ENCODE measurements at places on chromosomes 4 and X. TPM values are rescaled to one million over a fixed set of nuclear protein-coding genes. Genes with fewer than 3 reads are reported as not detected.

LANCL3 gene
- total RNA-seq, result 0.81 TPM

SPANXD gene
- total RNA-seq, result not detected

DIPK2B gene
- 9.1 TPM for total RNA-seq

ADRA2C gene
- total RNA-seq, result 0.18 TPM

FAM149A gene
- 0.47 TPM for total RNA-seq

GPR78 gene
- not detected for total RNA-seq

MXRA5 gene
- total RNA-seq, result not detected

CT47C1 gene
- total RNA-seq, result not detected

Measured in endothelial cell of coronary artery (primary cell).